Fibroblast of skin of scalp (primary cell): ENCODE measurements at places on chromosomes 1 and 21.

DNA sequence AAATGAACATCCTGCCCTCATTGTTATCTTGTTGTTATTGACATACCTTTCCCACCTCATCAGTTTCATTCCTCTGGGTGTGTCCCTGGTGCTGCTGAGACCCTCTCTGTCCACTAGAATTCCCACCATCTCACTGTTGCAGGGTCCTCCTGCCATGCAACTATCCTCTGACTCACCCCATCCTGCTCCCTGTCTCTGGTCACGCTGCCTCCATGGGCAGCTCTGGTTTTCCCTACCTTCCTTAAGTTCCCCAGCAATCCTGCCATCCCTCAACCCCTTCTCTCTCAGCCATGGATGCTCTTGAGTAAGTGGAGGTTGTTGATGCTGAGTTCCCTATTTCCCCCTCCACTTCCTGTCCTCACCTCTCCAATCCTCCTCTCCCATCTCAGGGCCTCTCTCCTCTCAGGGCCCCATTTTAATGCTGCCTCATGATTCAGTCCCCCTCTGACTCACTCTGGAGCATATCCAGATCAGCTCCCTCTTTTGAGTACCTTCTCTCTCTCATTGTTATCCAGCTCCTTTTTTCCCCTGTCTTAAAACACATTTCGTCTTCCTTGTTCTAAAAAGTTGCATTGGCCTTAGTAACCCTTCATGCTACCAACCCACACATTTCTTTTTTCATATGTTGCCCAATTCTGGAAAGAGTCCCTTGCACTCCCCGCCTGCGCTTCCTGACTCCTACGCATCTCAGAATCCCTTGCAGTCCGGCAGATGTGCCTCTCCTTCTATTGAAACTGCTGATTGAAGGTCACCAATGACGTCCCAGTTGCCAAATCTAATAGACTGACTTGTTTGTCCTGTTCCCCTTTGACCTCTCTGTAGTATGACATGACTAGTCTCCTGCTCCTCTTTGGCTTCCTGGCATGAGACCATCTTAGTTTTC is 92.0 kb downstream of the CNIH3 start:
- DNase-seq: peak; percentile 63

GRCh38 chr21:42234464-42235241 is 15.7 kb downstream of the ABCG1 start:
- DNase-seq: peak; percentile 11

- DNase-seq: no peak
Observed at GRCh38 chr1:50343323-50343722, 79.9 kb downstream of the DMRTA2 start.

GRCh38 chr1:245255783-245256182 is 101.0 kb downstream of the KIF26B start:
- DNase-seq: no peak

- no peak for DNase-seq
Observed at GRCh38 chr1:207331354-207332313, 10.2 kb downstream of the CD55 start.
